Fibroblast of skin of left quadriceps (primary cell): ENCODE measurements at places on chromosomes 7 and 10.
A peak's percentile ranks its signal among the peaks of the same experiment; 100 is the strongest.

- no peak for DNase-seq
Measured at GRCh38 chr7:1016577-1017531, 27.5 kb upstream of the GPR146 start.

DNA sequence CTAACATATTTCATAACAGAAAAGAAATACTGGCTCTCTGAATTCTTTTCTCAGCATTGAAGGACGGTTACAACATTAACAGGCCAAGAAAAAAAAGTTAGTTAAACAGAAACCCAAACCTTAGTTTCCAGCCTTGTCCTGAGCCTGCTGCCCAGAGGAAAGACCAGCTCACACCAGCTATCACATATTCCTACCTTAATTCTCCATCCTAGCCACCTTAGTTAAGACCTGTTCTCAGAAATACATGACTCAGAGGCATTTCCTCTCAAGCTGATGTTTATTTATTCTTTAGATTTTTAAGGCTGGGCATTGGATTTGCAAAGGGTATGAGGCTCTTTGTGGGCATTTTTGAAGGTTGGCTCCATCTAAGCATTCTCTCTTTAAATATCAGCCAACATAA lies 34.3 kb upstream of the ADAM12 start:
- no peak for DNase-seq

DNA sequence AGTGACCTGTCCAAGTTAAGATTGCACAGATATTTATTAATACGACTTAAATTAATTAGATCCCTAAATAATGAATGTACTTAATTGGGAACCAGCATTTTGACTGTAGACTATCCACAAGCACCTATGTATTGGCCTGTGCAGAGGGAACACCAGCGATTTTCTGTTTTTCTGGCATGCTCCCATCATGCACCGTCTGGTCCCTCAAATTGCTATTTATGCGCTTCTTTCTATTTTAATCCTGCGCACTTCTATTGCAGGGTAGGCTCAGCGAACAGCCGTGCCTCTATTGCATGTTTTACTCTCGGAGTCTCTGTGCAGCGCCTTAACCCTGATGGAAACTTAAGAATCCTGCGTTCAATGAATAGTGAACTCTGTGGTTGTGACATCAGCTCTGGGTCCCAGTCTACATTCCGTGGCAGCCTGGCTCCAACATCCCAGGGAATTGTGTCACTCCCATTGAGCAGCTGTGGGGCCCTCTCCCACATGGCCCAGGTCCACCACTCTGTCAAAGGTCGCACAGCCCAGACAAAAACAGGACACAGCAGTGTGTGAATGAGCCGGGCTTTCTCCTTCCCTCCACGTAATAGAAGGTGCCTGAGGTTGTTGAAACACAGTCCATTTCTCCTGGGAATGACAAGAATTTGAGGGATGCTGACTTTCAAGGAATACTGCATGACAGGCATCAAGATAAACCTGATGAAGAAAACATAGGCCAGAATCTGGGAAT lies 239.7 kb upstream of the KLF6 start:
- no peak for DNase-seq

- DNase-seq: no peak
Measured at GRCh38 chr10:118664321-118664720, 68.9 kb upstream of the PRLHR start.

DNA sequence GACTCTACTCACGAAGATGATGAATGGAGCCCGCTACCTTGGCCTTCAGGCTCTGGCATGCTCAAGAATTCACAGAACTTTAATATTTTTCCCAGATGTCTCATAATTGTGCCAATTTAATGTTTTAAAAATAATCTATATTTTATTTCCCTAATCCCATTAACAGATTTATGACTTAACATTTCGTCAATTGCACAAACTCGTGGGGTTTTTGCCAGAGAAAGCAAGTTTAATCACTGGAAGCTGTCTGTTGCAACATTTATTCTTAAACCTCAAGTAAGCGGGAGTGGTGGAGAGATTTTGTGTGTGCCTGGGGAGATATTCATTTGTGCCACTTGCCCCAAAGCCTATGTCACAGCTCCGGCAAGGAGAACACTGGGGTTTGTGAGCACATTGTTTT lies 117.9 kb downstream of the TEX36 start:
- DNase-seq: peak; percentile 9

GRCh38 chr7:120164-120991 lies 72.0 kb upstream of the FAM20C start:
- no peak for DNase-seq

GRCh38 chr7:150411606-150412005 lies 32.5 kb downstream of the ZNF775 start:
- DNase-seq: no peak

DNA sequence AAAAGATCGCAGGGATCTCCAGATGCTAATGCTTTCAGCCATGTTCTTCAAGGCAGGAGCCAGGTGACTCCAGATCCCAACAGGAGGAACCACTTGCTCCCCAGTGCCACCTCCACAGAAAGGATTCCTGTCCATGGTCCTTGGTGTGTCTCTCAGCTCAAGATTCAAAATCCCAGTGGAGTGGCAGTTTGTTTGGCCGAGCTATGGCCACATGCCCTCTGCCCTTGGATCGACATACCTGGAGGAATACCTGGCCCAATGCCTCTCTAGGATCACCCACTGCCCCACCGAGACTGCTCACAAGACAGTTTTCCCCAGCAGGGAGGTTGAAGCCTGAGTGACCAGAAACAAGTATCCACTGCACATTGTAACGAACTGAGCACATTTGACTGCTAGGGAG lies 3.9 kb upstream of the GPRIN2 start:
- DNase-seq: no peak

- DNase-seq: no peak
Measured at GRCh38 chr7:123811056-123811455, 33.9 kb upstream of the HYAL4 start.

DNA sequence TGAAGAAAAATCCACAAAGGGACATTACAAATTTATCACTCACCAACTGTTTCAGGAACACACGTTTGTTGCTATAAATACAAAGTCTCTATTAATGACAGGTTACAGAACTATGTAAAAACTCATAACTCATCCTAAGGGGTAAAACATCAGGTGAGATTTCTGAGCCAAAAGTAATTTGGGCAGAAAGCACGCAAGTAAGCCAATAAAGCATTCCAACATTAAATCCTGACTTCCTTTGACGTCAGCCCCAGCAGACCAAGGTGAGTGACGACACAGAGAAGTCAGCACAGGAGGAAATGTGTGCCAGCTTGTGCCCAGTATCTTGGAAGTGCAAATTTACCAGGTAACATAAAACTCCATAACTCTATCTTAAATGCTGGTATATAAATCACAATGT lies 45.7 kb downstream of the IMMP2L start:
- no peak for DNase-seq

- DNase-seq: no peak
Measured at GRCh38 chr7:8637322-8637721, 203.9 kb downstream of the NXPH1 start.

GRCh38 chr7:90749262-90749661 lies 153.1 kb downstream of the CDK14 start:
- no peak for DNase-seq

GRCh38 chr7:47218378-47219176 lies 363.3 kb downstream of the TNS3 start:
- peak; percentile 79 for DNase-seq

- no peak for DNase-seq
Measured at GRCh38 chr7:114656466-114656865, 241.9 kb downstream of the FOXP2 start.

GRCh38 chr10:72204296-72204695 lies 11.5 kb upstream of the ANAPC16 start:
- no peak for DNase-seq

GRCh38 chr7:114481999-114482398 lies 67.4 kb downstream of the FOXP2 start:
- peak; percentile 27 for DNase-seq

DNA sequence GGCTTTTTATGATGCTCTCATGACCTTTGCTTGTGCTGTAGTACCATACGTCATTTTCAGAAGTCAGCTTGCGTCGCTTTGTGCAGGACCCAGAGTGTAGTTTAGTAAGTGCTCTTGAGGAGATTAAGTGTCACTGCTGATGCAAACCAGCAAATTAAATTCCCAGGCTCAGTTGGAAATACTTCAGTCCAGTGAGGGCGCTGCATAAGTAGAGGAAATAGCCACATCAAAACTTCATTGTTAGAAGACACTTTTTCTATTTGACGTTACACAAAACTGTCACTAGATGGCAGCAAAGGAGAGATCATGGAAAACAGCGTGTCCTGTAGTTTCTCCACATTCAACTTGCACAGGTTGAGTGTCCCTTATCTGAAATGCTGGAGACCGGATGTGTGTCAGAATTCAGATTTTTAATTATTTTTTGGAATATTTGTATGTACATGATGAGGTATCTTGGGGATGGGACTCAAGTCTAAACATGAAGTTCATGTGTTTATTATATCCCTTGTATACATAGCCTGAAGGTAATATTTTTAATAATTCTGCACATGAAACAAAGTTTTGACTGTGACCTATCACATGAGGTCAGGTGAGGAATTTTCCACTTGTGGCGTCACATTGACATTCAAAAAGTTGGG lies 7.9 kb downstream of the ZNF22 start:
- DNase-seq: peak; percentile 78

- DNase-seq: no peak
Measured at GRCh38 chr7:129343099-129343700, 91.0 kb upstream of the STRIP2 start.

GRCh38 chr7:128210590-128211570 lies 30.2 kb upstream of the LEP start:
- DNase-seq: no peak

GRCh38 chr10:132109341-132110110 lies 43.8 kb downstream of the JAKMIP3 start:
- DNase-seq: no peak

DNA sequence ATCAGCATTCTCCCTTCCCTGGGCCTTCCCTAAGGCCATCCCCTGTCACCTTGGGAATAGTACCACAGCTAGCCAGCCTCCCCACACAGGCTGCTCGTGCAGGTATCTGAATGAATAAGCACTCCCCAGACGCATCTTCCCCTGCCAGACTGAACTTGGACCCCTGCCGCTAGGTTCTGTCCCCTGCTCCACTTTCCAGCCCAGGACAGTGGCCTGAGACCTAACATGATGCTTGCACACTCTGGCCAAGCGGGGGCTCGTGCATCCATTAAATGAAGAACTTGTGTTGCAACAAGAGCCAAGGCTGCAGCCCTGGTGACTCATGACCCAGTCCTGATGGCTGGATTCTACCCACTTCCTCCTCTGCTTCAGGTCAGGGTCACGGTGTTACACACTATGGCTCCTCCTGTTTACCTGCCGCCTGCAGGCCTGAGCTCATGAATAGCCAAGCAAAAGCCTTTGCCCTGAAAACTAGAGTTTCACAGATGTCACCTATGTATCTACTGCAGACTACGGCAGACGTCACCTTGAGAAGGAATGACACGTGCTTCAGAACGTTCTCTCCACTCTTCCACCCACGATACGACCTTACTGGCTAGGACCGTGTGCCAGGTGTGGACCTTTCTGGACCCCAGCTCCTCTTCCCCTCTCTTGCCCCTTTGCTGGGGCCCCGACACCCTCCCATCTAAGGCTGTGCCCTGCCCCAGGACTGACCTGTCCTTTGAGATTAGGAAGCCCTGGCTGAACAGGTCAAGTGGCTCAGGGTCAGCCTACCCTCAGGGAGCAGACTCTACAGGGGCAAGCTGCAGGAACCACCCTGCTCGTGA lies 6.5 kb downstream of the ASB13 start:
- DNase-seq: no peak

GRCh38 chr7:77691892-77692491 lies 4.3 kb upstream of the RSBN1L start:
- no peak for DNase-seq

DNA sequence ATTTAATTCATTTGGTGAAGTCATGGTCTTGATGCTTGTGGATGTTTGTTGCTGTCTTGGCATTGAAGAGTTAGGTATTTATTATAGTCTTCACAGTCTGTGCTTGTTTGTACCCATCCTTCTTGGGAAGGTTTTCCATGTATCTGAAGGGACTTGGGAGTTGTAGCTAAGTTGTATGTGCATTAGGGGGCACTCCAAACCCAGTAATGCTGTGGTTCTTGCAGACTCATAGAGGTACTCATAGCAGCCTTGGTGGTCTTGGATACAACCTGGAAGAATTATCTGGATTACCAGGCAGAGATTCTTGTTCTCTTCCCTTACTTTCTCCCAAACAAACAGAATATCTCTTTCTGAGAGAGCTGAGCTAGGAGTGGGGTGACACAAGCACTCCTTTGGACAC lies 93.2 kb downstream of the ADCYAP1R1 start:
- DNase-seq: no peak

DNA sequence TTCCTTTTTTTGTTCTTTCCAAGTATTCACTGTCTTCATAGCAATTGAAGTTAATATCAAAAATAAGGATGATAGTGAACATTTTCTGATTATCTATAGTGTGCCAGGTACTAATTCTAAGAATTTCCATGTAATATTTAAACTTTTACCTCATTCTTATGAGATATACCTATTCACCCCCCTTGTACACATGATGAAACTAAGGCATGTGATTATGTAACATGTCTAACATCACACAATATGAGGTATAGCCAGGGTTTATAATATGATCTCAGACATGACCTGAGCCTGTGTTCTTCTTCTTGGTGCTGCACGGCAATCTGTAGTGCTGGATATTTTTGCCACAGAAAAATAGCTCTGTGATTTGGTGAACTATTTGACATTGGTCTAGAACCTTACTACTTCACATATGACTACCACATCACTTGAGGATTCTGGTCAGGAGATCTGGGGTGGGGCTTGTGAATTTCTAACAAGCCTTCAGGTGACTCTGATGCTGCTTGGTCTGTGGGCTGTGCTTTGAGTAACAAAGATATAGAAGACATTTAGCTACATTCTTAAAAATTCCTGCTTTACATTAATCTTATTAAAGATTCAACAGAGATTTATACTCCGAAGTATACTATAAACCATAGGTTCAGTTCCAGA lies 79.1 kb downstream of the TRIM24 start:
- no peak for DNase-seq

- no peak for DNase-seq
Measured at GRCh38 chr10:30285970-30286369, 63.1 kb downstream of the MTPAP start.

GRCh38 chr7:18341756-18342155 lies 153.8 kb upstream of the HDAC9 start:
- no peak for DNase-seq

DNA sequence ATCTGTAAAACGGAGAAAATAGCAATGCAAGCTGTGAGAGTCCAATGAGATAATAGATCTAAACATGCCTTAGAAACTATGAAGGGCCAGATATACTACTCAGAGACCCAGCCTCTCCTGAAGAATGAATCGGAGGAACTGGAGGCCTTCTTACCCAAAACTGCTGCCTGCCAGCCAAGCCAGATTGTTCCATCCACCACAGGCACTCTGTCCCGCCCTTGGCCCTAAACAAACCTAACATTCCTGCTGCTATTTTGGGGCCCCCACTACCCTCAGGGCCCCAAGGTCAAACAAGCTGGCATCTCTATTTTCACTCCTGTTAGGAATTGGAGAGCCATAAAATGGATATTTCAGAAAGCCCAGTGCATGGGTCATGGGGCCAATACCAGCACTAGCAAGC lies 48.0 kb upstream of the HMX3 start:
- no peak for DNase-seq

DNA sequence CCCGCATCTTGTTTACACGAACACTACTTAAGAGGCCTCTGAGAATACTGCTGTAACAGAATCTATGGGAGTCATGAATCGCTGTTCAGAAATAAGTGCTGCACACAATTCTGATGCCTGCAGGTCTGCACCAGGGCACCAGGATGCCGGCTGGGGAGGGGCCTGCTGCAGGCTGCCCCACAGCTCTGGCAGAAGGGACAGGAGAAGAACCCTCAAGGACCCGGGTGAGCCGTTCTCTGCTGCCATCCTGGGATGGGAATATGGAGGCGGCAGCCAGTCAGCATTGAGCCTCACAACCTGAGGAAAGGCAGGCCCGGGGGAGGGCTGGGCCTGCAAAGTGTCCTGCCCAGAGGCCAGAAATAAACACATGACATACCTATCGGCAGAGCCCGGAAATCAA lies 11.2 kb downstream of the TUBGCP2 start:
- no peak for DNase-seq
